ENCODE measurements at places on chromosomes 7 and 10.

- no peak for DNase-seq
Measured at GRCh38 chr7:95693551-95694333, 78.6 kb upstream of the DYNC1I1 start.

- DNase-seq: no peak
Measured at GRCh38 chr7:38978491-38978890, 782 bp downstream of the POU6F2 start.

DNA sequence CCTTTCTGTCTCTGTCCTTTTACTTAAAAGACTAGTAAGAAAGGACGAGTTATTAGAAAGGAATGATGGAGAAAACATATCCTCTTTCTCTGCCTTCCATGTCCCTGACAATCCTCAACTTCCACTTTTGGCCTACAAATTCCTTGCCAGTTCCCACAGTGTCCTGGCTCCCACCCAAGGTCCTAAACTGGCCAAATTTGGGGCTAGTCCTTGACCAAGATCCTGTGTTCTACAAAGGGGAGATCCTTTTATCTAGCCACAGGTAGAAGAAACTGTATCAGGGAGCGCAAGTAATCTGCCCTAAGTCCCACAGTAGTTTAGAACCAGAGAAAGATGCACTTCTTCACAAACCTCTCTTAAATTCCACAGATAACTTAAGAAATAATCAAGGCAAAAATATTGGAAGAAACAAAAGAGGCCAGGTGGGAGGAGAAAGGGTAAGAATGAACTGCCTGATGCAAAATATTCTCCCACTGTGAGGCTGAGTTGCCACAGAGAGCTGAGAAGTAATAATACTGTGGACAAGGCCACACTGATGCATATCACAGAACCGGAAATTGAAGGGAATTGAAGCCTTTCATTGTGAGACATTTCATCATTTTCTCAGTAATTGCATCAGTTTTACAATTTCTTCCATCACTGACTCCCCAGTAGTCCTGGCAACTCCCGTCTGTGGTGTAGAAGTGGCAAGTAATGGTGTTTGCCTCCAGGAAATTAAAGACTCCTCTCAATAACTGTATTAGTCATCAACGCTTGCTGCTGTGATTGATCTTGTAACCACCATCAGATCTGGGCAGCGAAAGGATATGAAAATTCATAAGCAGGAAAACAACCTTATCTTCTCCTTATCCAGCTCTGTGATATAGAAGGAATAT is 47.2 kb downstream of the DNAJC12 start:
- DNase-seq: no peak

DNA sequence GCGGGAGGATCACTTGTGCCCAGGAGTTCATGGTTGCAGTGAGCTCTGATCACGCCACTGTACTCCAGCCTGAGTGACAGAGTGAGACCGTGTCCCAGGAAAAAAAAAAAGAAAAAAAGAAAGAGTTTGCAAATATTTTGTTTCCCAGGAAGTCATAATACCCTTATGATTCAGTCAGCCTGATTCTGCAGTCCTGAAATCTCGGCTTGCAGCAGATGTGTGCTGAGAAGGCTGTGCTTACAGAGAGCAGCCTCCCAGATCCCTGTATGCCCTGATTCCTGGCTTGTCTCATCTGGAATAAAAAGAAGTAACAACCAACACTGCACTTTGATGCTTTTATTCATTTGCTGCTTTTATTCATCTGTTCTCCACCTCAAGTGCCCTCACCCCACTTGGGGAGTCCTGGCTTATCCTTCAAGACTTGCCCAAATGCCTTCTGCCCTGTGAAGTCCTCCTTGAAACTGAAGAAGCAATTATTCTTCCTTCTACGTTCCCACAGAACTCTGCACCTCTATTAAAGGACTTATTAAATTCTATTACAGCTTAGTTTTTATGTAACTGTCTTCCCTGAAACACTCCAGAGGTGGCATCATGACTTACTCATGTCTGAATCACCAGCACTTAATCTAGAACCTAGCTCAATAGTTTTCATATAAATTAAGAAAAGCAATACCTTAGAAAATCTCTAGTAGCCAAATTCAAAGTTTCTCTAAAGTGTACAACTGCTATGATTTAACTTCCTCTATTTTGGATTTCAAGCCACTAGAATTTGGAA is 27.7 kb upstream of the BPGM start:
- DNase-seq: no peak

All from right hindlimb (tissue), 1 donor.